Hippocampal formation (tissue), 2 donors: ENCODE measurements at places on chromosomes 2 and 18.

- no peak for DNase-seq
These were observed 369.4 kb upstream of the CYRIA start for GRCh38 chr2:17035010-17035409.

DNA sequence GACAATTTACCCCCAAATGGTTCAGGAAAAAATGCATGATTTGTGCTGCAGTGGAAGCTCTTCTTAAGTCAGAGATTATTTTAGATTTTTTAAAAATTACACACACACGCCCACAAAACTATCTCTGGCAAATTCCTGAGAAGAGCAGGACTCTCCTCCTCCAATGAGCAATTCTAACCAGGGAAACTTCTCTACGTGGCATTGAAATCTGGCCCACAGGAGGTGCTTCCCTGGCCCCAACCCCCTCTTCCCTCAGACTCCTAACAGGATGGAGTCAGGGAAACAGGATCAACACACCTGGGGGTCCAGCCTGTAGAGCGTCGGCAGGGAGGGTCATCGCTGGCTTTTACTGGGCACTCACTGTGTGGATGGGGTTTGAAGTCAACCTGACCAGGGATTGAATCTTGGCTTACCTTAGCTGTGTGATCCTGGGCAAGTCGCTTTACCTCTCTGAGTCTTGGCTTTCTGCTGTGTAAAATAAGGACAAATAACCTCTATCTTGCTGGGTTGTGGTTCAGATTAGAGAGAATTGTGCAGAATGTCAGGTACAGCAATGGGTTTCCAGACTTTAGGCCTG lies 65.4 kb upstream of the ASAP2 start:
- DNase-seq: no peak

DNA sequence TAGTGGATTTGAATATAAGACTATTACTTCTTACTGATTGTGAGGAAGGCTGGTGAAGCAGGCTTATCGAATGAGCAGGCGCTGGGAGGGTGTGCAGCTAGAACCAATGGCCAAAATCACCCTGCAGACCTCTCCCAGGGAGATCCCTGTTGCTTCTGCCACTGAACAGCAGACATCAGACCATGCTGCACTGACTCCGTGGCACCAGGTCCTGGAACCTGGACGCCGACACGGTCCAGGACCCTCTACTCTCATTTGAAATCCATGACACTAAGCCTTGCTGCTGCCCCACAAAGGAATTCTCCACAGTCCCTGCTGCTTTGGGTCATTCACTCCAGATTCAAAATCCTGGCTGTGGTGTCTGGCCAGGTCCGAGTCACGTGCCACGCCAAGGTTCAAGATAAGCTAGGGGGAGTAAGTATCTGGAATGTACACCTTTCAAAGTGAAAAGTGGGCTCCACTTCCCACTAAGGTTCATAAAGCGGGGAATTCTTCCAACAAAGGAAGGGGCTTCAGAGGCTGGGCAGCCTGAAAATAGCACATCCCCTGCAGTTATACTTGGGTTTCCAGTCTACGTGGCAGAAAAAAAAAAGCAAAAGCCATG lies 9.0 kb upstream of the YWHAQ start:
- no peak for DNase-seq

DNA sequence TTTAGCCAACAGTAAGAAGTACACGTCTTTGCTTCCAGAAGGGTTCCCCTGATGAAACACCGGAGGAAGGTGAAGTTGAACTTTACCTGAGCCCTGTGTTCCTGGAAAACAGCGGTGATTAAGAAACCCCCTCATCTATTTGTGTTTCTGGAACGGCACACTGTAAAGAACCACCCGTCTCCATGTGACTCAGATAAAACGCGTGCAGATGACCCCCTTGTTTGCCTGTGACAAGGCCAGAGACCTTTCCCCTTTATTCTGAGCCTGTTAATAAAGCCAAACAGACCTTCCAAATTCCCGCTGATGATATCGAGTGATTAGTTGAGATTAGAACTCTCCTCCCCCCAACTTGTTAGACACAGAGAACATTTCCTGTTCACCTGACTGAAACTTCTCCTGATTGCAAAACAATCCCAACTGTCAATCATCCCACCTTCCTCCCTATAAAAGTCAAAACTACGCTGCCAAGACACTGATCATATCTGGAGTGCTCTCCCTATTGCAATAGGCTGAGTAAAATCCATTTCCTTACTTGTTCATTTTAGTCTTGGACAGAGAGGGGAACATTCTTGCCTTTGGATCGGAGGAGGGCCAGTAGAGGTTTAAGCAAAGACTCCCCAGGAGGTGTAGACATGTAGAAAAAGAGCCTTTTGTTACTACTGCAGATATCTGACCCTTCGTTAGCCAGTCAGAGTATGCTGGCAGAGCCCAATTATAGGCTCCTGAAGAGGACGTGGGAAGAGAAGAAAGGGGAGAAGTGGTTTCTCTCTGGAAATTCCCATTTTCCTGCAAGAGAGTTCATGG lies 914 bp upstream of the IWS1 start:
- DNase-seq: no peak

GRCh38 chr2:73986085-73986681 lies 1.5 kb downstream of the TET3 start:
- no peak for DNase-seq

GRCh38 chr2:187906021-187906420 lies 351.8 kb upstream of the TFPI start:
- DNase-seq: no peak

DNA sequence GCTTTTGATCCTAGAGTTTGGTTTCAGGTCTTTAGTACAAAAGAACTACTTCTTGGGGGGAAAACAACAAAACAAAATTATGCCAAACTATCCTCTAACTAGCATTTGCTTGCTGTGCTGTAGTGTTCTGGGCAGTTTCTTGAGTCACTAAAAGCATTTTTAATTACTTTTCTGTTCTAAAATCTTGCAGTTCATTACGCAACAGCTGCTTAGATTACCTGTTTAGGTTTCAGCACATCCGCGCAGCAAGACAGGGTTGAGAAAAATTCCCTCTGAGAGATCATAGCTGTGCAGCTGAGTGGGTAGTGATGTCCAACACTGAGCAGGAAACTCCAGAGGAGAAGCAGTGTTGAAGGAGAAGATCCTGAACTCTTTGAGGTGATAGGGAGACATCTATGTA lies 9.0 kb downstream of the DAW1 start:
- DNase-seq: no peak

GRCh38 chr2:203451011-203451410 lies 84.1 kb downstream of the RAPH1 start:
- no peak for DNase-seq

- no peak for DNase-seq
These were observed 24.1 kb downstream of the RBM43 start for GRCh38 chr2:151237422-151238025.

DNA sequence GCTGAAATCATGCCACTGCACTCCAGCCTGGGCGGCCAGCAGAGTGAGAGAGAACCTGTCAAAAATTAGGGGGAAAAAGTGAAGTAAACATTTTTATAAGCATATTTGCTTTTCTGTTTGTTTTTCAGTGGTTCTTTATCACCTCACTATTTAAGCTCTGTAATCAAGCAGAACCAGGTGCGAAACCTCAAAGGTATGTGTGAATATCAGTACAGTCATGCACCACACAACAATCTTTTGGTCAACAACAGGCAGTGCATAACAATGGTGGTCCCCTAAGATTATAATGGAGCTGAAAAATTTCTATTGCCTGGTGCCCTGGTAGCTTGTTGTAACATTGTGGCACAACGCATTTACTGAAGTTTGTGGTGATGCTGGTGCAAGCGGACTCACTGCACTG lies 167.4 kb upstream of the STON1 start:
- no peak for DNase-seq

DNA sequence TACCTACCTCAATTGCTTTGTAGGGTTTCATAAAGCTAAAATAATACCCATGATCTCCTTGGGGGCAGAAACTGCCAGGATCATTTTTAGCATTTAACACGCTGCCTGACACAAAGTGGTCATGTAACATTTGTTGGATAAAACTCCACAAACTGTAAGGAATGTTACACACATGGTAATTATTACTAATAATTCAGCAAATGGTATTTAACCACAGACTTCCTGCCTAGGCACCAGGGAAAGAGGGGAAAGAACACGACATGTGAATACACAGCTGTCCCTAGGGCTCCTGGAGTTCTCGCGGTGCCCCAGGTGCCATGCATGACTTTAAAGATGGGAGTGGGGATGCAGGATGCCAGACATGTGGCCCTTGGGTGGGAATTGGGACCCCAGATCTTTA lies 43.5 kb downstream of the ASAP2 start:
- no peak for DNase-seq
